Activated CD4-positive, alpha-beta T cell treated with anti-CD3 and anti-CD28 coated beads, Interleukin-2, amount 10 ng/mL, durations not matched to agents 24 days and 14 days (primary cell): ENCODE measurements at places on chromosomes 4 and X.

DNA sequence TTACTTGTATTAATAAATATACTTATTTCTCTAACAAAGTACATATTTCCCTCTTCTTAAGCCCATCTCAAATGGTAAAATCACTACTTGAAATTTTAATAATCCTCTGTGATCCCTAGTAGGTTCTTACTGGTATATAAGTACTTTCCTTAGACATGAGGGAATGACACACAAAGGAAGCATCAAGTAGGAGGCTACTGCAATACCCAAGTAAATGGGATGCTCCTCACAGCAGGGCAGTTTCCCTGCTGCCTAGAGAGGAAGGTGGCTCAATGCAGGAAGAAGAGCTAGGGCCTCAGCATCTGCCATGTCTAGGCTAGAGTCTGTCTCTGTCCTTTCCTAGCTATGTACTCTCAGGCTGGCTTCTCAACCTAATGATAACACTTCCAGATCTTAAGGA, 122.1 kb upstream of the DIPK2B start:
- DNase-seq = no peak
- no peaks in the 10 kb centered on the region for H3K4me1 ChIP-seq
- H3K27me3 ChIP-seq = no peaks in the 10 kb centered on the region
- H3K27ac ChIP-seq = no peak overlapping the region

GRCh38 chrX:15745179-15745578, 7.1 kb downstream of the CA5B start:
- H3K36me3 ChIP-seq = peaks cover 9% of the 10 kb centered on the region
- no peak overlapping the region for H3K27ac ChIP-seq
- DNase-seq = peak; percentile 3
- no peak overlapping the region for H3K4me3 ChIP-seq
- H3K27me3 ChIP-seq = no peaks in the 10 kb centered on the region
- H3K4me1 ChIP-seq = peaks cover 21% of the 10 kb centered on the region

DNA sequence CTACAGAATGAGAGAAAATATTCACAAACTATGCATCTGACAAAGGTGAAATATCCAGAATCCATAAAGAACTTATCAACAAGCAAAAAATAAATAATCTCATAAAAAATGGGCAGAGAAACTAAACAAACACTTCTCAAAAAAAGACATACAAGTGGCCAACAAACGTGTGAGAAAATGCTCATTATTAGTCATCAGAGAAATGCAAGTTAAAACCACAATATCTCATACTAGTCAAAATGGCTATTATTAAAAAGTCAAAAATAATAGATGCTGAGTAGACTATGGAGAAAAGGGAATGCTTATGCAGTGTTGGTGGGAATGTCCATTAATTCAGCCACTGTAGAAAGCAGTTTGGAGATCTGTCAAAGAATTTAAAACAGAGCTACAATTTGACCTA, 533.3 kb downstream of the TMA16 start:
- no peak for DNase-seq
- H3K4me1 ChIP-seq = no peaks in the 10 kb centered on the region
- no peak overlapping the region for H3K27ac ChIP-seq
- no peaks in the 10 kb centered on the region for H3K36me3 ChIP-seq

- H3K4me1 ChIP-seq = peaks cover 62% of the 10 kb centered on the region
- H3K27ac ChIP-seq = peak overlapping the region; percentile 68
- DNase-seq = no peak
- peaks cover 16% of the 10 kb centered on the region for H3K36me3 ChIP-seq
- no peaks in the 10 kb centered on the region for H3K27me3 ChIP-seq
Observed at GRCh38 chr4:98516441-98517217, 141.8 kb downstream of the TSPAN5 start.

DNA sequence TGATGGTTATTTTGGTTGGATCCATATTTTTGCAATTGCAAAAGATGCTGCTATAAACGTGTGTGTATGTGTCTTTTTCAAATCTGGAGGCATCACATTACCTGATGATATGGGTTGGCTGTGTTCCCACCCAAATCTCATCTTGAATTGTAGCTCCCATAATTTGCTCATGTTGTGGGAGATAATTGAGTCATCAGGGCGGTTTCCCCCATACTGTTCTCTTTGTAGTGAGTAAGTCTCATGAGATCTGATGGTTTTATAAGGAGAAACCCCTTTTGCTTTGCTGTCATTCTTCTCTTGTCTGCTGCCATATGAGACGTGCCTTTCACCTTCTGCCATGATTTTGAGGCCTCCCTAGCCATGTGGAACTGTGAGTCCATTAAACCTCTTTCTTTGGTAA, 33.4 kb downstream of the APOOL start:
- no peaks in the 10 kb centered on the region for H3K4me1 ChIP-seq
- no peak for DNase-seq
- H3K4me3 ChIP-seq = no peak overlapping the region
- no peaks in the 10 kb centered on the region for H3K36me3 ChIP-seq
- H3K27me3 ChIP-seq = no peaks in the 10 kb centered on the region

DNA sequence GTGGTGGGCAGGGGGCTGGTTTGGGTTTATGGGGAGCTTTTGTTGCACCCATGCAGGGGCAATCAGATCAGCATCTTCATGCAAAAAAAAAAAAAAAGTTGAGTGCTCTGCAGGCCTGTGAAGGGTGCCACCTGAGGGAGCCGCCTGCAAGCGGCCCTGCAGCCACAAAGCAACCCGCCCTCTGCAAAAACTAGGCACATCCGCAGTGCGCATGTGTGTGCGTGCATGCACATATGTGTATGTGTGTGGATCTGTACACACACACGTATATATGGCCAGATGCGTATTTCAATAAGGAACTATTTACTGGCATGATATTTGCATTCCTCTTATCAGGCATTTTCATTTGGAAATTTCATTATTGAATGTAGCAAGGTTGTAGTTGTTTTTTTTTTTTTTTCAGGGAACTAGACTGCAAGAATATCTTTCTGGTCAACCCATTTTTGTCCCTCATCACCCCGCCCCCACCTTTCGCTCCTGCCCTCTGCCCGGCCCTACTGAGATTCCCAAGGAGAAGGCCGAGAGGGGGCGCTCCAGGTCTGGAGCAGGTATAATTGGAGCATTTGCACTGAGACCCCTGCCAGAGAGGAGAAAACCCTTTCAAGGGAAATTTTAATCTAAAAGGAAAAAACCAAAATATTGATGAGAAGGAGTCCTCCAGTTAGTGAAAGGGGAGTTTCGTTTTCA, 18.1 kb downstream of the CCNQ start:
- H3K4me3 ChIP-seq = no peak overlapping the region
- H3K27me3 ChIP-seq = no peaks in the 10 kb centered on the region
- H3K4me1 ChIP-seq = peaks cover 10% of the 10 kb centered on the region

DNA sequence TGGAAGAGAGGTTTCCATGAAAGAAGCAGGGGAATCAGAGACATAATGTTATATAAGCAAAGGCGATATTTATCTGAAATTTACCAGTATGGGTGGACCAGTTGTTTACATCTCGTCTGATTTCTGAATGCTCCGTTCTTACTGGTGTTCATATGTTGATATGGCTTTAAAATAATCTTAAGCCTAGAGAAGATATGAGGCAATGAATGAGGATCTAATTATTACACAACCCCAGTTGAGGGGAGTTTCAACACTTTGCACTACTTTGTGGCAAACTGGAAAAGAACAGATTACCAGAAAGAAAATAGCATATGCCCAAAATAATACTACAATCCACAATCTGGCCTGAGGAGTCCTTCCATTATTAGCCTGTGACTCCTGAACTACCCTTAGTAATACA, 263.3 kb upstream of the MAGEB2 start:
- no peak overlapping the region for H3K27ac ChIP-seq
- no peaks in the 10 kb centered on the region for H3K36me3 ChIP-seq
- H3K27me3 ChIP-seq = no peaks in the 10 kb centered on the region
- H3K4me3 ChIP-seq = no peak overlapping the region
- H3K4me1 ChIP-seq = no peaks in the 10 kb centered on the region

DNA sequence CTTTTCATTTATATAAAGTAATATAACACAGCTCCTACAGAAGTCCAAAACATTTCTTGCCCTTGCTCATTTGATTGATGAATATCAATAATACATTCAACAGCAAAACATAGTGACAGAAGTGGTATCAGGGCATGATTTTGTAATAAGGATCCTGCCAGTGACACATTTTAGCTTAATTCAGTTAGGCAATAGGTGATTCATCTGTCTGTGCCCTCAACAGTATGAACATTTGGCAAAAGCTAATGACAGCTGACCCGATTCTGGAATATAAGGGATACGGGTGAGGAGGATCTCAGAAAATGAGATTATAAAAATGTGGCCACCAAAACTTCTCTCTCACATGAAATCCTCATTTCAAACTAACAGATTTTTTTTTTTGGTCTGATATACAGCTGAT, 294.0 kb downstream of the CAMK2D start:
- no peaks in the 10 kb centered on the region for H3K27me3 ChIP-seq
- peaks cover 38% of the 10 kb centered on the region for H3K36me3 ChIP-seq
- peaks cover 17% of the 10 kb centered on the region for H3K4me1 ChIP-seq
- DNase-seq = no peak
- no peak overlapping the region for H3K4me3 ChIP-seq

GRCh38 chr4:143773998-143774895, 73.8 kb upstream of the FREM3 start:
- H3K4me3 ChIP-seq = no peak overlapping the region
- no peaks in the 10 kb centered on the region for H3K4me1 ChIP-seq
- H3K36me3 ChIP-seq = no peaks in the 10 kb centered on the region
- peak; percentile 79 for DNase-seq
- H3K27me3 ChIP-seq = peaks cover 4% of the 10 kb centered on the region

DNA sequence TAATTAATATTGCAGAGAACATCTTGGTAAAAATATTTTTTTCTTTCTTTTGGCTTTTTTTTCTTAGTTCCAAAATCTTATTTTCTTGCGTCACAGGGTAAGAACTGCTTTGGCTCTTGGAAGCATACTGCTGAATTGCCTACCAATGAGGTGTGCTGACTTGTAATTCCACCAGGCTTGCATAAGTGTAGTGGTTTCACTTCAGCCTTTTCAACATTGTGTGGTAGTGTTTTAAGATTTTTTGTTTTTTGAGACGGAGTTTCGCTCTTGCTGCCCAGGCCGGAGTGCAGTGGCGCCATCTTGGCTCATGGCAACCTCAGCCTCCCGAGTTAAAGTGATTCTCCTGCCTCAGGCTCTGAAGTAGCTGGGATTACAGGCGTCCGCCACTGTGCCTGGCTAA, 42.4 kb downstream of the N4BP2 start:
- H3K4me3 ChIP-seq = no peak overlapping the region
- peaks cover 4% of the 10 kb centered on the region for H3K4me1 ChIP-seq
- peaks cover 25% of the 10 kb centered on the region for H3K36me3 ChIP-seq
- peak; percentile 40 for DNase-seq
- no peak overlapping the region for H3K27ac ChIP-seq
- H3K27me3 ChIP-seq = no peaks in the 10 kb centered on the region

GRCh38 chr4:7854697-7855370, 84.8 kb downstream of the AFAP1 start:
- peak; percentile 92 for DNase-seq
- no peaks in the 10 kb centered on the region for H3K27me3 ChIP-seq
- H3K36me3 ChIP-seq = peaks cover 30% of the 10 kb centered on the region
- peak overlapping the region; percentile 74 for H3K4me3 ChIP-seq
- H3K4me1 ChIP-seq = peaks cover 63% of the 10 kb centered on the region
- H3K27ac ChIP-seq = peak overlapping the region; percentile 85

GRCh38 chrX:38293741-38294140, 33.6 kb downstream of the RPGR start:
- DNase-seq = no peak
- no peak overlapping the region for H3K27ac ChIP-seq
- no peaks in the 10 kb centered on the region for H3K4me1 ChIP-seq
- H3K4me3 ChIP-seq = no peak overlapping the region
- no peaks in the 10 kb centered on the region for H3K27me3 ChIP-seq

GRCh38 chr4:30258949-30259348, 461.2 kb upstream of the PCDH7 start:
- no peak for DNase-seq
- H3K4me3 ChIP-seq = no peak overlapping the region
- no peaks in the 10 kb centered on the region for H3K4me1 ChIP-seq
- H3K27me3 ChIP-seq = no peaks in the 10 kb centered on the region

GRCh38 chr4:71229477-71230270, 109.1 kb upstream of the SLC4A4 start:
- H3K27ac ChIP-seq = no peak overlapping the region
- no peaks in the 10 kb centered on the region for H3K4me1 ChIP-seq
- H3K27me3 ChIP-seq = peaks cover 5% of the 10 kb centered on the region
- no peaks in the 10 kb centered on the region for H3K36me3 ChIP-seq

DNA sequence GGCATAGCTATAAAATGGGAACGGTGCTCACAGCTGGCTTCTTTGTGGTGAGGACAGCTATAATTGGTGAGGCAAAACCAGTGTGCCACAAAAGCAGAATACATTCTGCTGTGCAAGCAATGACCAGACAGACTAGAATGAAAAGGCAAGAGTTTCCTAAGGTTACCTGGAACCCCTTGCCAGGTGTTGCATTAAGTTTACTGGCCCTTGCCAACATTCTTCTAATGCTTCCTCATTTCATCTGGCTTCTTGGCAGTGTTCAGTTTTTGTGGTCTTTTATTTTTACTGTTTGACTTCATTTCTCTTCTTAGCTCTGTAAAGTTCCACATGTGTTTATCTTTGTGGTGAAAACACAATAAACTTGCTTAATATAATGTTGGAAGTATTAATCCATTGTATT, 131.4 kb downstream of the PTTG2 start:
- no peak overlapping the region for H3K4me3 ChIP-seq
- H3K4me1 ChIP-seq = peaks cover 17% of the 10 kb centered on the region
- H3K36me3 ChIP-seq = peaks cover 53% of the 10 kb centered on the region
- H3K27me3 ChIP-seq = no peaks in the 10 kb centered on the region
- no peak overlapping the region for H3K27ac ChIP-seq
- DNase-seq = no peak

- peaks cover 34% of the 10 kb centered on the region for H3K36me3 ChIP-seq
- peaks cover 53% of the 10 kb centered on the region for H3K4me1 ChIP-seq
- peak; percentile 78 for DNase-seq
- H3K4me3 ChIP-seq = peak overlapping the region; percentile 97
Observed at GRCh38 chr4:108165586-108165985, 3.1 kb downstream of the LEF1 start.

DNA sequence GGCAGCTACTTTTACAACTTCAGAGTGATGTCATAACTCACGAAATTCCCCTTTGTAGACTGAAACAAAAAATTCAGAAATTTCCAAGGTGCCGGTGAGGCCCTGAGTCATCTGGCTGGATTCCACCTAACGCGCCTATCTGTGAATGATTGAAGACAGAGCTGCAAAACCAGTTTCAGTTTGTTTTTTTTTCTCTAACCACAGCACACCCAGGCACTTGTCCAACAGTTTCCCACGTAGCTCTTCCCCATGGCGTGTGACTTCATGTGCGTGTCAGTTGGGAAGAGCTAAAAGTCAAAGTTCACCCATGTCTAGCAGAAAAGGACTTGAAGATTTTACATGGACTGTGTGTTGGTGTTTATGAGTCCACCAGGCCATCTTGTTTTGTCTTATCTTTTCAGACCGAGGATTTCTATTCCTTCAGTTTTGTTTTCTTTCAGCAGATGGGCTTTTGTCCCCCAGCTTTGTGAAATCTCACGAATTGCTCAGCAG, 16.4 kb downstream of the TCEANC start:
- H3K27ac ChIP-seq = peak overlapping the region; percentile 93
- H3K4me3 ChIP-seq = peak overlapping the region; percentile 63
- H3K27me3 ChIP-seq = no peaks in the 10 kb centered on the region
- H3K36me3 ChIP-seq = peaks cover 21% of the 10 kb centered on the region

DNA sequence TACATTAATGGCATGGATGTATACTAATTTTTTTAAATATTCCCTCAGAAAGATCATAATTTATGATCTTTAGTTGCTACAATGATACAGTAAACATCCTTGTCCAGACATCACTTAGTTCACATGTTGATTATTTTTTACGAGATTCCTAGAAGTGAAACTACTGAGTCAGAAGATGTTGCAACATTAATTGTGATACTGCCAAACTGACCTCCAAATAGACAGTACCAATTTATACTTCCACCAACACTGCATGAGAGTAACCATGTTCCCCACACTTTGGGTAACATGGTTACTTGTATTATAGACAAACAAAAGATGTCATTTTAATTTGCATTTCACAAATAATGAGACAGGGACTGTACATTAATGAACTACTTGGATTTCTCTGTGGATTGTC, 19.6 kb downstream of the RCHY1 start:
- no peak overlapping the region for H3K4me3 ChIP-seq
- peaks cover 8% of the 10 kb centered on the region for H3K4me1 ChIP-seq
- H3K36me3 ChIP-seq = peaks cover 44% of the 10 kb centered on the region
- DNase-seq = no peak
